CD8-positive, alpha-beta T cell (primary cell): ENCODE measurements at places on chromosomes 12 and 14.

GRCh38 chr12:6536894-6537579 lies 2.7 kb downstream of the GAPDH start:
- no peak for DNase-seq

GRCh38 chr14:68464711-68465110 lies 328.2 kb downstream of the ZFP36L1 start:
- no peak for DNase-seq

DNA sequence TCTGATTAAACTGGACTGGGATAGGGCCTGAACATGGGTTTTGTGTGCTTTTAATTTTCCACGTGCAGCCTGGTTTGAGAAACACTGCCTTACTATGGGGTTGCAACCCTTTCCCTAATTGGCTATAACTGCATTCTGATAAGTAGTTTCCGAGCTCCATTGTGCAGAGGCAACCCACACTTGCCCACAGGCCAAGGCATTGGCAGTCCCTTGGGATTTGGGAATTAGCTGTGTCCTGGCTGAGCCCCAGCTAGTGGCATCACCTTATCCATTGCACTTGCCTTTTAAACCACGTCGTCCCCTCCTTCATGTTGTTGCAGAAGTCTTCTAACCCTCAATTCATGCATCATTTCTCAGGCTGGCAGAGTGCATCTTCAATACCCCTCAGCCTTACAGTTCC lies 10.2 kb downstream of the VCPKMT start:
- no peak for DNase-seq

- no peak for DNase-seq
Measured at GRCh38 chr12:46675736-46676135, 150.1 kb downstream of the SLC38A4 start.

DNA sequence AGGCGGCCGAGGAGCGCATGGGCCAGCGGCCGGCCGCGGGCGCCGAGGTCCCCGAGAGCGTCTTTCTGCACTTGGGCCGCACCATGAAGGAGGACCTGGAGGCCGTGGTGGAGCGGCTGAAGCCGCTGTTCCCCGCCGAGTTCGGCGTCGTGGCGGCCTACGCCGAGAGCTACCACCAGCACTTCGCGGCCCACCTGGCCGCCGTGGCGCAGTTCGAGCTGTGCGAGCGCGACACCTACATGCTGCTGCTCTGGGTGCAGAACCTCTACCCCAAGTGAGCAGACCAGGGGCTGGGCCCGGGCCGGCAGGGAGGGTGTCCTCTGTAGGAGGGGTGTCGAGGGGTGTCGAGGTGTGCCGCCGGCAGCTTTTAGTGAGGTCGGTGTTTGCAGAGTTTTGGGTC lies 4.1 kb downstream of the TNFAIP2 start:
- DNase-seq = no peak

- peak; percentile 20 for DNase-seq
Measured at GRCh38 chr12:1047898-1048660, 57.1 kb downstream of the ERC1 start.

DNA sequence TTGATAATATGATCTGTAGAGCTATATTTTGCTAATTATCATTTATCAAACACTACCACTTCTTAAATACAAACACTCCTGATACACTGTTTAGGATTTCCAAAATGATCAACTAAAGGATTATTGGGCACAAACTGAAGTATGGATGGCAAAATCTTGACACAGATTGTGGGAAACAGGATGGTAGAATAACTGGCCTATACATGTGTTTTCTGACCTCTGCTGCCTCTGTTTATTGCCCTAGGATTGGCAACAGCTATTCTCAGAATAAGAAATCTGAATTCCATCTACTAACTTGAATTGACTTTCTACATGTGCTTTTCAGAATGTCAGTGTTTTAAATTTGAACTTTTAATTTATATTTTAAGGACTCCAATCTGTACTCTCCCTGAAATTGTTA lies 209.1 kb downstream of the MED13L start:
- DNase-seq = no peak

- no peak for DNase-seq
Measured at GRCh38 chr12:53532021-53532420, 24.7 kb upstream of the NPFF start.

DNA sequence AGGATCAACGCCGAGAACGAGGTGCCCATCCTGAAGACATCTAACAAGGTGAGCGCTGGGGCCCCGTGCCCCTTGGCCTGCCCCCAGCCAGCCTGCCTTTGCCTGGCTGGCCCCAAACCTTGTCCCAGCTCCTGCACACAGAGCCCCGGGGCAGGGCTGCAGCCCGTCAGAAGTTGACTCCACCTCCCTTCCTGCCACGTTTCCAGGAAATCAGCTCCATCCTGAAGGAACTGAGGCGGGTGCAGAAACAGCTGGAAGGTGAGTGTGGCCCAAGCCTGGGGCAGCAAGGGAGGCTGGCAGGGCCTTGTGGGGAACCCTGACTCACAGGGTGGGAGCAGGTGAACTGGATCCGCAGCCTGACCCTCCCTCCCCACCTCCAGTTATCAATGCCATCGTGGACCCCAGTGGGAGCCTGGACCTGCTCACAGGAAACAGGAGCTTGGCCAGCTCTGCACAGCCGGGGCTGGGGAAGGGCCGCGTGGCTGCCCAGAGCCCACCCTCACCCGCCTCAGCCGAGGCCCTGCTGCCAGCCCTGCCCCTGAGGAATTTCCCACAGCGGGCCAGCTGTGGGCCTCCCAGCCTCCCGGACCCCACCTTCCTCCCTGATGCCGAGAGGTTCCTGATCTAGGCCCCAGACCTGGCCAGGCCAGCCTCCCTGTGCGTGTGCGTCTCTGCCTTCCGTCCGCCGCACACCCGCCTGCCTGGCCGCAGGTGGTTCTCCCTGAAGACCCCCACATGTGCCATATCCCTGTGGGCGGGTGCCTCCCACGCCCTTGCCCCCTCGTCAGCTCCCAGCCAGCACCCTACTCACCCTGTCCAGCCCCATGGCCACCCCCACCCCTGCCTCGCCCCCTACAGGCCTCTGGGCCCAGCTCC lies 29.5 kb downstream of the CEP170B start:
- no peak for DNase-seq

GRCh38 chr12:99388671-99389195 lies 258.8 kb upstream of the GARIN6 start:
- DNase-seq = no peak

- DNase-seq = no peak
Measured at GRCh38 chr14:58607131-58607951, 30.4 kb upstream of the DACT1 start.

DNA sequence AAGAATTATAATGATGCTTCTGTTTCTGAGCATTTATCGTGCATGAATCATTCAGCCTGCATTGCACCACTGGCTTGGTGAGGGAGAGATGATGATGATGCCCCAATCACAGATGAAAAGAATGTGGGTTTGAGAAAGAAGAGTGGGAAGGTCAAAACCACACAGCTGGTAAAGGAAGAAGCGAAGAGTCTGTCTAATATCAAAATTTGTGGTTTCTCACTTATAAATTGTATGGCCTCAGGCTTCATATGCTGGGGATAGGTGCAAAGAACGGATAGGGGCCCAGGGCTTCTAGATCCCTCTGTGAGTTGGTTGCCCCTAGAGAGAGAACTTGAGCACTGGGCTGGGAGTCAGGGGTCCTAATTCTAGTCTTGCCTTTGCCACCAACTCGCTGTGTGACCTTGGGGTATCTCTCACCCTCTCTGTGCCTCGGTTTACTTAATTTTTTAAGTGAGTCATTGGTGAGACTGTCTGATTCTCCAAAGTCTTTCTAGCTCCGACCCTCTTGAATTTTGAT lies 2.2 kb downstream of the OASL start:
- DNase-seq = peak; percentile 77

GRCh38 chr12:30286345-30286926 lies 409.2 kb downstream of the IPO8 start:
- no peak for DNase-seq

GRCh38 chr12:98968896-98969295 lies 323.8 kb downstream of the APAF1 start:
- no peak for DNase-seq

GRCh38 chr12:53596920-53597363 lies 29.2 kb downstream of the ATF7 start:
- no peak for DNase-seq

DNA sequence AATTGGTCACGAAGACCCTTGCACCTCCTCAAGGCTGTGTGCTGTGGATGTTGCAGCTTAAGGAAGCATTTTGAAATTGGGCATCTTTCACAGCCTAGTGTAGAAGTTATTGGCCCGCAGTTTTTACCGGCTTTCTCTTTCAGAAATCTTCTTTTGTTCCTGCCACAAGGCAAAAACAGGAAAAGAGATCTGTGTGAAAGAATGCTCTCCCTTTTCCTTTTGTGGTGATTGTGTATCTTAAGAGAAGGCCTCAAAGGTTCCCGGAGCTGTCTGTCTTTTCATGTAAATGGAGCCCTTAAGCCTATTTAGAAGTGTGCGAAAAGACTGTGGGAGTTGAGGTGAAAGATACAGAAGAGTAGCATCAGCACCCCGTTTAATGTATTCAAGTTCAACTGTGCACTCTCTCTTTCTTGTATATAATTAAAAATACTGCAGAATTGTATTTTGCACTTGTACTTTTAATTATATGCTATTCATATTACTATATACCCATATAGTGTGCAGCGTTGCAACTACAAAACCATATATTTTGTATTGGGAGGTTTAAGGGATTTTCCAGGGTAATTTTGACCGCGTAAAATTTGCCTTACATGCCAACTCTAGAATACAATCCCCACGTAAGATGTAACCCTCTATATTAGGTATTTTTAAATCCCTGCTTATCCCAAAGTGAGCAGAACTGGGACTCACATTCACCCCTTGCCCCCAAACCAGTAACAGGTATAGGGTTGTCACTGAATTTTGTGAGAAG lies 441.7 kb downstream of the RAD51B start:
- DNase-seq = no peak

DNA sequence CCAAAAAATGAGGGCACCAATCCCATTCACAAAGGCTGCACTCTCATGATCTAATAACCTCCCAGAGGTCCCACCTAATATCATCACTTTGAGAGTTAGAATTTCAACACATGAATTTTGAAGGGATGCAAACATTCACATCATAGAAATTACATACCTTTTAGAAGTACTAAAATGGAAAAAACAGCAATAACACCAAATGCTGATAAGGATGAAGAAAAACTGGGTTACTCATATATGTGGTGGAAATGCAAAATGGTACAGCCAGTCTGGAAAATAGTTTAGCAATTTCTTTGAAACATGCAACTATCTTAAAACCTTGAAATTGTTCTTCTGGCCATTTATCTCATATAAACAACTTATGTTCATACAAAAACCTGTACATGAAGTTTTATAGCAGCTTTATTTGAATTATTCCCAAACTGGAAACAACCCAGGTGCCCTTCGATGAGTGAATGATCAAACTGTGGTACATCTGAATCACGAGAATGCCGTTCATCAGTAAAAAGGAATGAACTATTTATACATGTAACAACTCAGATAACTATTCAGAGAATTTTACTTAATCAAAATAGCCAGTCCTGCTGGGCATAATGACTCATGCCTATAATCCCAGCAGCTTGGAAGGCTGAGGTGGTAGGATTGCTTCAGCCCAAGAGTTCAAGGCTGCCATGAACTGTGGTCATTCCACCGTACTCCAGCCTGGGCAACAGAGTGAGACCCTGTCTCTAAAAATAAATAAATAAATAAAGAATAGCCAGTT lies 109.4 kb upstream of the SSTR1 start:
- DNase-seq = no peak

DNA sequence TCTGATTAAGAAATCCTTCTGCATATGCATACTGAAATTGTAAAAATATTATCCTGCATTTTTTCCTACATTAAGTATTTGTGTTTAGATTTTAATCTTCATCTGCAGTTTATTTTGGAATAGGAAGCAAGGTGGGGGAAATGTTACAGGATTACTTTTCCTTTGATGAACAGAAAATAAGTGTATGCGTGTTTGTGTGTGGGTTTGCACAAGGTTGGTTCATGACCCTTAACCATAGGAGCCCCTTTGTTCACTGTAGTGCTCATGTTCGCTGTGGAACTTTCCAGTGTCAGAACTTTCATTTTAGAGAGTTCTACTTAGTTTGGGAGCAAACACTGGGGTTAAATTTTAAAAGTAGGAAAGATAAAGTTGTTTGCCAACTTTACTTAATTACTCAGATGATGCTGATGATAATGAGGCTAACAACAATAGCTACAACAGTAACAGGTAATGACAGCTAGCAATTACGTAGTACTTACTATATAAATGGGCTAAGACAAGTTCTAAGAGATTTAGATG lies 6.4 kb upstream of the A2M start:
- DNase-seq = no peak

GRCh38 chr14:50453869-50454268 lies 57.2 kb upstream of the CDKL1 start:
- no peak for DNase-seq

DNA sequence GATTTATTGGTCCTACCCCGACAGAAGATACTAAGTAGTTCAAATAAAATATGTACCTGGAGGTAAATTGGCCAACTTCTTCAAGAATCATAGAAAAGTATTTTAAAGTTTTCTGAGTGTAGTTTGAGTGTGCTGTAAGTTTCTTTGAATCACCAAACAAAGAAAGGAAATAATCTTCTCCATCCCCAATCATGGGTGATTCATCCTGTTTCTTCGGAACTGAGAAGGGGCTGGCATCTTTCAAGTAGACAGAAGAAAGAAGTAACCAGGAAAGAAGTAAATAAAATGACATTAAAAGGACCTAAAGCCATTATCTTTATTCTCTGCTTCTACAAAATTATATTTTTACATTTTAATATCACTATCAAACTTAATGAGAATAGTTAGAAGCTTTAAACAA lies 6.8 kb downstream of the LMNTD1 start:
- no peak for DNase-seq

DNA sequence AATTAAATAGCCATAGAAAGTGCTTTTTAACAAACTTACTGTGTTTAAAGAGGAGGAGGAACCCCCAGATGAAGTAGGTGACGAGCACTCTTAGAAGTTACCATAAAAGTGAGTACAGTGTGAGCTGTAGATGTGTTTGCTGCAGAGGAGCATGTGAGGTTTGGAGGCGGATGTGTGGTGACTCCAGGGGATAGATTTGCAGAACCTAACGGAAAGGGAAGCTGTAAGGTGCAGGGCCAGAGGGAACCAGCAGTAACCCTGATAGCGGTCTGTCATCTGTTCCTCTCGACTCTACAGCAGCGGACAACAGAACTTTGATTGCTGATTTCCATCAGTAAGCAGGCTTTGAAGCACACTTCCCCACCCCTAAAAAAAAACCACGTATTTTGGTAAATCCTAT lies 5.2 kb downstream of the CALM1 start:
- DNase-seq = no peak

GRCh38 chr12:18470251-18470650 lies 208.9 kb downstream of the PIK3C2G start:
- DNase-seq = no peak

DNA sequence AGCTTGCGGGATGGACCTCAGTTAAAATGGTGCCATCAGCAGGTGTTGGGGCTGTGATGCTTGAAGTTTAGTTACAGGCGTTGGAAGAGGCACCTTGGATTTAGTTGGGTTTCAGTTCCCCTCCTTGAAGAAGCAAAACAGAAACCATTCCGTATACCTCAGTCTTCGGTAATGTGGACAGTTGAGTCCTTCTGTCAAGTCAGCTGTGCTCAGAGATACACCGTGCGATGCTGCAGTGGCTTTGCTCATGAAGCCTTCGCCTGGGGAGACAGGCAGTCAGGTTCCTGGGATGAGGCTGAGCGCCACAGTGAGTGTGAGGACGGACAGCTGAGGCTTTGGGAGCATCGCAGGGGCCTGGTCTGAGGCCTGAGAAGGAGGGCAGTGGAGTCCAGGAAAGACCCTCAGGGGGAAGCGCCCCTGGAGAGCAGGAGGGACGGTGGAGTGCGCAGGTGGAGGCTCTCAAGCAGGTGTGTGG lies 7.4 kb downstream of the RAN start:
- DNase-seq = no peak
